ENCODE measurements at places on chromosomes 4 and X. TPM values are rescaled to one million over a fixed set of nuclear protein-coding genes. Genes with fewer than 3 reads are reported as not detected.

Gene TRPC3
- total RNA-seq = 2.9 TPM

Gene PPARGC1A
- 3.6 TPM for total RNA-seq

DNA sequence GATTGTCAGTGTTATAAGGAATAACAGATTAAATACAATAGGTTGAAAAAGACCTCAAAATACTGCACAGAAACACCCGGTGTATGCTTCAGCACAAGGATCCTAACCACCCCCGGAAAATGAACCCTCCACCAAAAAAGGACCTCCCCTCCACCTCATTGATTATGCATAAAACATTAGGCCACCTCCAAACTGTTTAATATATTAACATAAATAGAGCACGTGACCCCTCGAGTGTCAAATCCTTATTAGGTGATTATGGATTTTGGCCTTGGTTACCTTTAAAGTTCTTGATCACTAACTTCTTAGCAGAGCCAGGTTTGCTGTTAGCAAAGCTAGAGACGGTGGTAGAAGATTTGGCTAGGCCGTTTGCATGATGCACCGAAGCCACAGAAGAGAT lies 958 bp downstream of the CUL4B start:
- DNase-seq = peak; percentile 33

- DNase-seq = no peak
Measured at GRCh38 chrX:109299091-109299490, 182.8 kb downstream of the GUCY2F start.

All from M059J (cell line).